ENCODE measurements at places on chromosomes 13 and 19.

GRCh38 chr19:14632286-14632685 is 42.4 kb downstream of the ADGRE3 start:
- no peak for DNase-seq

- no peak for DNase-seq
These were observed 10.7 kb downstream of the RELB start for GRCh38 chr19:45011959-45012358.

- no peak for DNase-seq
These were observed 316.6 kb downstream of the POU4F1 start for GRCh38 chr13:78286748-78287147.

DNA sequence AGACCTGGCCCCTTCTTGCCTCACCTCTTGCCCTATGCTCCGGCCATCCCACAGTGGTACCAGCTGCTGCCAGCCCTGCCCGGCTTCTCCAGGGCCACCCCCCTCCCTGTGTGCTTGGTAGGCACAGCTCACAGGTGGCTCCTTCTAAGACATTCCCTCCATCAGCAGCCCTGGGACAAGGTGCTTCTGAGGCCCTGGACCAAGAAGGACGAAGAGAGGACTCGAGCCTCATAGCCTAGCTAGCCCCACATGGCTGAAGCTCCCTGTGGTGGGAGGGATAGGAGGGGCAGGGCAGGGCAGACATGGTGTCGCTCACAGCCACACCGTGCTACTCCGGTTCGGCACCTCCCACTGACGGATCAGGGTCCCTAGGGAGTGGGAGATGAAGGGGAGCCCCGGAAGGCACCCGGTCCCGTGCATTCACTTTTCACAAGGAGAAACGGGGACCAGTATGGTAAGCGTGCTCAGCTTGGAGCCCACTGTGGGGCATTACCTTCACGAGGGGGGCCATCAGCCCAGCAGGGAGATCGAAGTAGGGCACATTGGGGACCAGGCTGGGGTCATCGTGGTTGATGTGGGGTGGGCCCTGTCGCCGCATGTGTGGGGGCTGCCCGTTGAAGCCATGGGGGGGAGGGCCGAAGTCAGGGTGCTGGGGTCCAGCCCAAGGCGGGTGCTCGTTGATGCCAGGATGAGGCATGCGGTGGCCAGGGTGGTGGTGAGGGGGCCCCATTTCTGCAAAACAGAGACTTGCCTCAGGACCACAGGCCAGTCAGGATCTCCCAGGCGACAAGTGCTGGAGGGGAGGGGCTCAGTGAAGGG is 19.5 kb downstream of the CHERP start:
- no peak for DNase-seq

DNA sequence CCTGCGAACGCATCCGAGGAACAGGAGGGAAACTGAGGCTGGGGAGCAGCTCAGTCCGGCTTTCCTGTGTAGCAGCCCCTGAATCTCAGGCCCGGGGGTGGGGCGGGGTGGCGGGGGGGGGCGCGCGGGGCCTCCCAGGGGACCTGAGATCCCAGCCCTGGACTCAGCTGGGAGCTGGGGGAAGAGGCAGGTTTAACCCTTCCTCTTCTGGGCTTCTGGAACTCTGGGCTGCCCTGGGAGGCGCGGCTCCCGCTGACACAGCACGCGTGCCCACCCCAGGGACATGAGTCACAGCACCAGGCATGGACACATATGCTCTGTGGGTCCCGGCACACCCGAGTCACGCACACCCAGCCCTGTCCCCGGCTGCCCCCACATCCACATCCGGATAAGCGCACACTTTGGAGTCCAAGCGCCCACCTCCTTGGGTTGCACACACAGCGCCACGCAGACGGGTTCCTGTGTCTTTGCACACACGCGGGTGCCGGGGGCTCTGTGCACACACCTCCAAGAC is 3.5 kb upstream of the CIRBP start:
- no peak for DNase-seq

DNA sequence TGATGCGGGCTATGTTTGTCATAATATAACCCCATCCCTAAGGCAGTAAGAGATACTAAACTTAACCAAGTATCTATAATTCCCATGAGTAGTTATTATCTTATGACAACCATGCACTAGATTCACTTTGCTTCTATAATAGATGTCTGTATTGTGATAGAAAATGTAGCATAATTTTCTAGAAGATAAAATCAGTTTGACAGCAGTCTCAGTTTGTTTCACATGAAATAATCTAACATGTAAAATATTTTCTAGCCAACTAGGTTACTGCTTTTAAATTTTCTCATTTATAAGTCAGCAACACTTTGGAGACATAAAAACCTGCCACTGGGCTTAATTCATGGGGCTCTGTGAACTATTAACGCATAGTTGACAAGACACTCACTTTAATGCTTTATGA is 1410.7 kb upstream of the ATXN8OS start:
- DNase-seq, result no peak
